CD4-positive, alpha-beta T cell treated with Interferon gamma for 1 hour (primary cell): ENCODE measurements at places on chromosomes 16 and 17.

DNA sequence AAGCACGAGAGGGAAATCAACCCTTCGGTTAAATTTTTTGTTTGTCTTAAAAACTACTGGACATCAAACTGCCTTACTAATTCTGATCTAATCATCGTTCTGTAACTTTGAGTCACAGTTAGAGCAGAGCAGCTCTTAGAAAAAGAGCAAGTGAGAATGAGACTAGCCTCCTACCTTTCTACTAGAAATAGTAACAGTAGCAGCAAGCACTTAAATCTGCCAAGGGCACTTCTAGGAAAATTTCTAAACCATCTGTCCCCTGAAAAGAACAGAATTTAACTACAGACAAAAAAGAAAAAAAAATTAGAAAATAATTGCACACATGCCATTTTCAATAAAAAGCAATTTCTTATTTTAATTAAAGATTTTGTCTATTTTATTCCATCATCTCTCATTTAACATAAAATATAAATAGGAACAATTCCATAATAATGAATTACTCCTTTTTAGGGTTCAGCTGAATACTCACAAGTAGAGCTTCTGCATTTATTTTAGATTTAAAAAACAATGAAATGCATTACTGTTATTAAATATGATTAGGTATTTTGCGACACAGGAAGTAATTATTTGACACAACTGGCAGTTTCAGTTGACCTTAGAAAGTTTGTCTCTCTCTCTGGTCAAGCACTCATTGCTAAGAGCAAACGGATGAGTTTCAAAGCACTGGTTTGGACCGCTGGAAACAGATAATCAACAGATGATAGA, 250.8 kb upstream of the SOX9 start:
- DNase-seq, result no peak

- DNase-seq, result no peak
Measured at GRCh38 chr16:74740795-74741304, 33.8 kb downstream of the FA2H start.

DNA sequence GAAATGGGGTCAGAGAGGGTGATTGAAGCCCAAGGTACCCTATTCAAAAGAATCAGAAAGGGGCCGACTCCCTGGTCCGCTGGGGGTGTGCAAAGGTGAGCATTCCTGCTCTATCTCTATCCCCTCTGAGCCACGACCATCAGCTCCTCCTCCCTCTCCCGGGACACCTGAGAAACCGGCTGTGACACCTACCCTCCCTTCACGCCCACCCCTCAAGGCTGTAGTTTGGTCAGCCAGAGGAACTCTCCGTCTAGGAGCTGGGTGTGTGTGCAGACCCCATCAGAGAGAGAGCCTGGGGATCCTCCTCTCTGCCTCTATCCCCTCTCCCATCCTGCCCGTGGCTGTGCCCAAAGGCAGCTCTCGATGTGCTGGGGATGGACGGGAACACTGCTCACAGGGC, 27.6 kb upstream of the DLX4 start:
- DNase-seq, result no peak

GRCh38 chr16:73122604-73123391, 74.9 kb upstream of the ZFHX3 start:
- DNase-seq, result peak; percentile 8

GRCh38 chr16:74660383-74660782, 6.3 kb downstream of the RFWD3 start:
- no peak for DNase-seq

- DNase-seq, result no peak
Measured at GRCh38 chr16:11719762-11720161, 22.9 kb downstream of the TXNDC11 start.

- no peak for DNase-seq
Measured at GRCh38 chr16:10635365-10636021, 55.1 kb upstream of the EMP2 start.

- DNase-seq, result no peak
Measured at GRCh38 chr17:79011451-79012147, 2.0 kb upstream of the CANT1 start.

DNA sequence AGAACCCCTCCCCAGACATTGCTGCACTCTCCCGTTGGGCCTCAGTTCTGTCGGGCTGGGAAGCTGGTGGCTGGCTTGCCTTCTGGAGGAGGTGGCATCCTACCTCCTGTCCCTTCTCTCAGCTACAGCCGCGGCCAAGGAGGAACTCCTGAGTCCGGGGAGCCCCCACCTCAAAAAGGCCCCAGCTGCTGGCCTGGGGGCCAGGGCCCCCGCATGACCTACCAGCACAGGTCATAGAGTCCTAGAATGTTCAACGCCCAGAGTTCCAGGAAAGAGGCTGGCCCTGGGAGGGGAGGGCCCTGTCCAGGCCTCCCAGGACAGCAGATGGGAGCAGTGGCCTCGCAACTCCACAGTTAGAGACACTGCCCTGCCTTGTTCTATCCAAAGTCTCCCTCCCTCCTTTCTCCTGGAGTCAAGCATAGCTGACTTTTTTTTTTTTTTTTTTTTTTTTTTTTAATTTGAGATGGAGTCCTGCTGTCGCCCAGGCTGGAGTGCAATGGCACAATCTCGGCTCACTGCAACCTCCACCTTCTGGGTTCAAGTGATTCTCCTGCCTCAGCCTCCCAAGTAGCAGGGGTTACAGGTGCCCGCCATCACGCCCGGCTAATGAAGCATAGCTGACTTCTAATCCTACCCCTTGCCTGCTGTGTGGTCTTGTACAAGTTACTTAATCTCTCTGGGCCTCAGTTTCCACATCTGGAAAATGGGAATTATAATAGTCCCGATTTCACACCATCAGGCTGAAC, 7.1 kb downstream of the CARHSP1 start:
- DNase-seq, result no peak

DNA sequence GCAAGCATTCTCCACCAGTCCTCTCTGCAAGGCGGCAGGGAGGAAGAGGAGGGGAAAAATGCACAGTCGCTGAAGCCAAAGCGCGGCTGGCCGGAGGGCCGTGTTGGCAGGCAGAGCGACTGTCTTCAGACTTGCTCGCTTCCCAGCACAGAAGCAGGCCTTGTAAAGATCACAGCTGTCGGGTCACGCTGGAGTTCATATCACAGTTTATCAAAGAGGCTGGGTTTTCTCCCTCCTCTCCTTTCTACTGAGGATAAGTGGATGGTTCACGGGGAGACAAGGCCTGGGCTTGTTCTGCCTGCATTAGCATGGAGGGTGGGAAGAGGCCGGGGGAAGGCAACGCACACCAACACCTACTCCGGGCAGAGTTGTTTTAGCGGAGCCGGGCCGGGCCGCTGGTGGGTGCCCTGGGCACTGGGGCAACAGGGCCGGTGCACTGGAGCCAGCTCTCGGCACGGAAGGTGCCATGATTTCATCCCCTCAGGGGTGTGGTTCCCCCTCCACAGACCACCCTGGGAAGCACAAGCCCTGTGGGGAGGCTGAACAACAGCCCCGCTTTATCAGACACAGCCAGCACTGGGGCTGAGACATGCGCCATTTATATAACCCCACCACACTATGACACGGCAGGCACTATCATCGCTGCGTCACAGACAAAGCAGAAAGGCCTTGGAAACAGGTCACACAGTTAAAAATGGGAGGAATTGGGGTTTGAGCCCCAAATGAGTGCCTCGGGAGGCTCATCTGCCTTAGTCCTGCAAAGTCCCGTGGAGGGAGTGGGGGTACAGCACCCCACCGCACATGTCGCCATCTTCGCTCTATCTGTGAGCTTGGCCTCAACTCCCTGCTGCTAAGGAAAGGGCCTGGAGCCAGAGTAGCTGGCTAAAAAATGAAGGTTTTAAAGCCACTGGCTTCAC, 40.3 kb upstream of the MTSS2 start:
- DNase-seq, result no peak

DNA sequence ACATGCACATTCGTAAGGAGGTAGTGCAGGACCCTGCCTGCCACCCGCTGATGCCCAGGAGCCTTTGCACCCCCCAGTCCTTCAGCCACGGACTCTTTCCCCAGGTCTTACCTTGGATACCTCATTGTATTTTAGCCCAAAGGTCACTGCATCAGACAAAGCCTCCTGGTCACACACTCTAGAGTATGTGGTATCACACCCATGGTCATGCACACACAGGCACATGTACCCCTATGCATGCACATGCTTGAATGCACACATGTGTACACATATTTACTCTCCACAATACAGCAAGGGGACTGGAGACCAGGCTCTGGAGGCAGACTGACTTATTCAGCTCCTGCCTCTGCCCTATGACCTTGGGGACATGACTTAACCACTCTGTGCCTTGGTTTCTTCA, 357.5 kb downstream of the C16orf95 start:
- no peak for DNase-seq

GRCh38 chr17:67569873-67570272, 147.9 kb upstream of the NOL11 start:
- peak; percentile 22 for DNase-seq

DNA sequence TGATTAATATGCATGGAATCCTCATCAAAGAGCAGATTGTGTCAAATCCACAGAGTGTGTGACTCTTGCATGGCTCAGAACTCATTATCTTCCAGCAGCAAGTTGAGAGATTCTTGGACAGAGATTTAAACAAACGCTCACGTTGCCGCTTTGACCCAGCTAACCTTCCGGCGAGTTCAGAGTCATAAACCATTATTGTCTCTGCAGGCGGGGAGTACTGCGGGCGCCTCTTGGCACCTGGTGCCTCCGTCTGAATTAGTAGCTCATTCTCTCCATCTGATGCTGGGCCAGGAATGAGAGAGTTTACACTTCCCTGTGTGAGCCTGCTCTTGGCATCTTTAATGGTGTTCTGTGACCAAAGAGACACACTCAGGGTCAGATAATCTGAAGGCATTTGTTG, 138.6 kb upstream of the WSCD1 start:
- DNase-seq, result no peak

GRCh38 chr17:67374329-67375053, 2.6 kb upstream of the PITPNC1 start:
- DNase-seq, result peak; percentile 86

GRCh38 chr17:27240086-27240801, 53.7 kb upstream of the WSB1 start:
- DNase-seq, result no peak

DNA sequence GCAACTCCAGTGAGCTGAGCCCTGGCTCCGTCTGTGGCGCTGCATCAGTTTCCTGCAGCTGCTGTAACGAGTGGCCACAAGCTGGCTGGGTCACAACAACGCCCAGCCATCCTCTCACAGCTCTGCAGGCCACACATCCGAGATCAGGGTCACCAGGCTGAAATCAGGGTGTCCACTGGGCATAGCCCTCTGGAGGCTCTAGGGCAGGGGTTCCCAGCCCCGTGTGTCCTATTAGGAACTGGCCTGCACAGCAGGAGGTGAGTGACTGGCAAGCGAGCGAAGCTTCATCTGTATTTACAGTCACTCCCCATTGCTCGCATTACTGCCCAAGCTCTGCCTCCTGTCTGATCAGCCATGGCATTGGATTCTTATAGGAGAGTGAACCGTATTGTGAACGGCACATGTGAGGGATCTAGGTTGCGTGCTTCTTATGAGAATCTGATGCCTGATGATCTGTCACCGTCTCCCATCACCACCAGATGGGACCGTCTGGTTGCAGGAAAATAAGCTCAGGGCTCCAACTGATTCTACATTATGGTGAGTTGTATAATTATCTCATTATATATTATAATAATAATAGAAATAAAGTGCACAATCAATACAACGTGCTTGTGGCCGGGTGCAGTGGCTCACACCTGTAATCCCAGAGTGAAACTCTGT, 176.5 kb downstream of the SEC14L1 start:
- no peak for DNase-seq

- no peak for DNase-seq
Measured at GRCh38 chr16:48113471-48113870, 42.3 kb downstream of the ABCC12 start.

DNA sequence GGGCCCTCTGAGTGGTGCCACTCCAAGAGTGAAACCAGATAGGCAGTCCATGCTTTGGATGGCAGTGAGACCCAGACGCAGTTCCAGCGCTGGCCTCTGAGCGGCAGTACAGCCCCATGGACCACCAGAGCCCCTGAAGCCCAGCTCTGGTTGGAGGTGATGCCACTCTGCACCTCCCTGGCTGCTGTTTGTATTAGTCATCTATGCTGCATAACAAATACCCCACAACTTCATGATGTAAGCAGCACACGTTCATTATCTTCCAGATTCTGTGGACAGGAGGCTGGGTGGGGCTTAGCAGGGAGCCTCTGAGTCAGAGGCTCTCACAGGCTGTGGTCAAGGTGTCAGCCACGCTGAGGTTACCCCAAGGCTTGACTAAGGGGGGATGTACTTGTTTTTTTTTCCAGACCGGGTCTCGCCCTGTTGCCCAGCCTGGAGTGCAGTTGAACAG, 5.1 kb upstream of the NME4 start:
- DNase-seq, result peak; percentile 75

GRCh38 chr16:56305956-56306565, 114.8 kb downstream of the GNAO1 start:
- no peak for DNase-seq

DNA sequence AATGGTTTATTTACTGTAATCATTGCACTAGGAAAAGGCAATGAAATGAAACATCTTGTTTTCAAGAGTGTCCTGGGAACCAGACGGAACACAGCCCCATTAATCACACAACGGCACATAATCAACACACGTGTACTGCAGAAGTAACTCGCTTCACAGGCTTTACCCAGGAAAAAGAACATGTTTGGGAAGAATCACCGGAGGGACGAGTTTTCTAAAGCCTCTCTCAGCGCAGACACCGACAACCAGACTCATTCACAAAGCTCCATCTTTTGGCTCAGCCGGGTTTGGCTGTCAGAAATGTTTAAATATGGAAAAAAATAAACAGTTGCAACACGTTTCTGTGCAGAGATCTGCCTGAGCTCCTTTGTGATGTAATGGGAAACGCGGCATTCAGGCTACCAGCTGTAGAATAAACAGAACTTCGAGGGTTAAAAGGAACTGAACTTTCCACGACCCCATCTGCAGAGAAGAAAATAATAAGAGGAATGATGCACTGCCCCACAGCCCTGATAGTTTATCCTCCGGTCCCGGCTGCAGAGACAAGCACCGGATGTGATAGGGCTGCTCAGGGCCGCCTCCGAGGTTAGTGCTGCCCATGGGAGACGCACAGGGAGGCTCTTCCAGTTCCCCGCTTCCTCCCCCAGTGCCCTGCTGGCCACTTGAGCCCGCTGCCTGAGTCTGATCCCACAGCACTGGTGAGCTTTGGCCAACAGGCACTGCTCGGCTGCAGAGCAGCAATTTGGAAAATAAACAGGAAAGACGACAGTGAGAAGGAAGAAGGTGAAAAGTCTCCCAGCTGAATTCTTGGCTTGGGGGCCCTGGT, 119.8 kb downstream of the HIC1 start:
- no peak for DNase-seq

- DNase-seq, result peak; percentile 38
Measured at GRCh38 chr17:49193513-49194296, 16.7 kb downstream of the GNGT2 start.

DNA sequence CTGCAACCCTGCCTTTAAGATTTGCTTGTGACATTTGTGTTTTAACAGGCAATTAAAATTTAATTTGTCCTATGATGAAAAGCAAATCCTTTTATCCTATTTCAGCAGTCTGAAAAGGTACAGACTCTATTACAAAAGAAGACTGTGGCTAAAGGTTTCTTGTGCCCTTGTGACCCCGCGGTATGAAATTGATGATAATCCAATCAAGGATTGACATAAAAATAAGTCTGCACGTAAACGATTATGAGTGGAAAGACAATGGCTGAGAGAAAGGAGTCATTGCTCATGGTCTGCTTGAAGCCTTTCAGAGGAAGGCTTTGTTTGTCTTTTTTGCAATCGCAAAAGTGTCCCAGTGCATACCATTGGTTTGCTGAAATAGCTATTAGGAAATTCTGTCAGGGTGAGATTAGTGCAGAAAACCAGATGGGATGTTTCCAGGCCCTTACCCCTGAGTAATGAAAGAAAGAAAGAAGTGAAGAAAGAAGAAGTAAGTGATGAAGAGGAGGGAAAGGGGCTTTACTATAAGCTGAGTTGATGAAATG, 867.8 kb upstream of the CDH8 start:
- no peak for DNase-seq

- DNase-seq, result no peak
Measured at GRCh38 chr17:64096037-64096436, 33.9 kb downstream of the ERN1 start.
